ENCODE measurements at places on chromosomes 12 and 14. TPM values are rescaled to one million over a fixed set of nuclear protein-coding genes. Genes with fewer than 3 reads are reported as not detected.

Gene PTHLH
- not detected for total RNA-seq

Gene MUCL1
- total RNA-seq: not detected

Gene SLC4A8
- total RNA-seq: 1.4 TPM

Gene TMCC3
- total RNA-seq: 4.5 TPM

Gene SLC38A4
- not detected for total RNA-seq

Gene PTPRO
- not detected for total RNA-seq

Gene RTL1
- not detected for total RNA-seq

Gene LRIG3
- total RNA-seq: 11.1 TPM

- DNase-seq: no peak
- no peaks in the 10 kb centered on the region for H3K27me3 ChIP-seq
- no peaks in the 10 kb centered on the region for H3K36me3 ChIP-seq
Measured at GRCh38 chr12:62523619-62524018, 57.0 kb downstream of the MON2 start.

GRCh38 chr12:16603260-16603915 lies 2.6 kb downstream of the LMO3 start:
- H3K36me3 ChIP-seq: no peaks in the 10 kb centered on the region
- no peaks in the 10 kb centered on the region for H3K27me3 ChIP-seq
- no peak overlapping the region for H3K4me3 ChIP-seq
- H3K4me1 ChIP-seq: no peaks in the 10 kb centered on the region
- DNase-seq: no peak
- H3K27ac ChIP-seq: no peak overlapping the region

- no peak overlapping the region for H3K27ac ChIP-seq
- no peaks in the 10 kb centered on the region for H3K27me3 ChIP-seq
- H3K4me3 ChIP-seq: no peak overlapping the region
- DNase-seq: no peak
Measured at GRCh38 chr14:56002876-56003625, 115.2 kb upstream of the PELI2 start.

DNA sequence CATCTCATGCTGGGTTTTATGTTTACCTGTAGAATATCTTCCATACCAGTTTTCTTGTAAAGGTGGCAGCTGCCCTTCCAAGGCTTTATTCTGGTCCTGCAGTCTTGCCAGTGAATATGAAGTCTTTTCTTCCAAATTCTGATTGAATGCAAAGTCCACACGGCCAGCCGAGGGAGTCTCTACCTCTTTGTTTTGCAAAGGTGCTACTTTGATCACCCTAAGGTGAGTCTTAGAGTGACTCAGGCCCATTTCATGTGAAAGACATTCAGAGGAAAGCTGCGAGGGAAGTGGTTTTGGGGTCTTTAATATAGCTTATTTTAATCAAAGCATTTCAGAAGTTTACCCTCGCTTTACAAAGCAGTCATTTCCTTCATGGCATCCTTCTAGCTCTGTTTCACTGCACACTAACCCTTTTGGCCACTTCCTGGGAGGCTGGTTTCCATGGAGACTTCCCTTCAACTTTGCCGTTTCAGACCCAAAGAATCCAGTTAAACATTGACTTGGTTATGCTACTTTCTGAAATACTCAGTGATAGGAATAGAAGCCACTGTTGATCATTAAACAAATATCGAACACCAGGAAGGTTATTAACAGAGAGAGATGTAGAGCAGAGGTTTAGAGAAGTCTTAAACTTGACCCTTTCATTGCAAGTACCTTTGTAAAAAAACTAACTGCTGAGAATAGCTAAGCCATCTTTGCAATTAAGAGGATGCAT lies at the start of gene CCDC198:
Gene CCDC198 (minus strand): TSS at position 391 of the 715 bp plus-strand sequence. CDS start 142 bp downstream, at position 249.
- no peaks in the 10 kb centered on the region for H3K4me1 ChIP-seq
- H3K4me3 ChIP-seq: no peak within 1 kb of the TSS
- H3K27me3 ChIP-seq: peaks cover 60% of the 10 kb centered on the region

GRCh38 chr14:35043046-35043445 lies 3.0 kb upstream of the FAM177A1 start:
- H3K36me3 ChIP-seq: no peaks in the 10 kb centered on the region
- H3K4me1 ChIP-seq: peaks cover 10% of the 10 kb centered on the region
- DNase-seq: no peak
- no peaks in the 10 kb centered on the region for H3K27me3 ChIP-seq
- no peak overlapping the region for H3K4me3 ChIP-seq

DNA sequence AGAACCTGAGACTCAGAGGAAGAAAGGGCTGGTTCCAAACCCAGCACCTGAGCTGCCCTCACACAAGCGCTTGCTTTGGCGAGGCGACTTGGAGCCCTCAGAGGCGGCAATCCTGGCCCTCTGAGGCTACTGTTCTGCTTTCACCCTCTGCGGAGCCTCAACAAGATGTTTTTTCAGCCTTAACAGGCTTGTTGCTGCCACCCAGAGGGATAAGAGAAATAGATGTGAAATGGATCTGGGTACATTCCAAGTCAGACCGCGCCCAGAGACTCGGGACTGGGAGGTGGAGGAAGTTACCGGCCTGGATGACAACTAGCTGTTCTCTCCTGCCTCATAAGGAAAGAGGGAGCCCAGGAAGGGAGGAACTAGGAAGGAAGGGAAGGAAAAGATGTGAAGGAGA lies 89.6 kb downstream of the TTC7B start:
- H3K27me3 ChIP-seq: no peaks in the 10 kb centered on the region
- peaks cover 7% of the 10 kb centered on the region for H3K4me1 ChIP-seq
- H3K4me3 ChIP-seq: no peak overlapping the region
- peak; percentile 4 for DNase-seq
- H3K27ac ChIP-seq: no peak overlapping the region

GRCh38 chr14:84998216-84998615 lies 531.7 kb upstream of the FLRT2 start:
- H3K27ac ChIP-seq: no peak overlapping the region
- no peaks in the 10 kb centered on the region for H3K27me3 ChIP-seq
- no peaks in the 10 kb centered on the region for H3K4me1 ChIP-seq
- H3K36me3 ChIP-seq: no peaks in the 10 kb centered on the region
- DNase-seq: no peak

- H3K4me1 ChIP-seq: no peaks in the 10 kb centered on the region
- H3K36me3 ChIP-seq: no peaks in the 10 kb centered on the region
- no peak overlapping the region for H3K27ac ChIP-seq
- DNase-seq: no peak
- H3K27me3 ChIP-seq: no peaks in the 10 kb centered on the region
Measured at GRCh38 chr14:83908419-83908818, 1621.5 kb upstream of the FLRT2 start.

GRCh38 chr12:115763376-115763775 lies 514.1 kb downstream of the MED13L start:
- no peaks in the 10 kb centered on the region for H3K36me3 ChIP-seq
- H3K4me1 ChIP-seq: no peaks in the 10 kb centered on the region
- no peak for DNase-seq

DNA sequence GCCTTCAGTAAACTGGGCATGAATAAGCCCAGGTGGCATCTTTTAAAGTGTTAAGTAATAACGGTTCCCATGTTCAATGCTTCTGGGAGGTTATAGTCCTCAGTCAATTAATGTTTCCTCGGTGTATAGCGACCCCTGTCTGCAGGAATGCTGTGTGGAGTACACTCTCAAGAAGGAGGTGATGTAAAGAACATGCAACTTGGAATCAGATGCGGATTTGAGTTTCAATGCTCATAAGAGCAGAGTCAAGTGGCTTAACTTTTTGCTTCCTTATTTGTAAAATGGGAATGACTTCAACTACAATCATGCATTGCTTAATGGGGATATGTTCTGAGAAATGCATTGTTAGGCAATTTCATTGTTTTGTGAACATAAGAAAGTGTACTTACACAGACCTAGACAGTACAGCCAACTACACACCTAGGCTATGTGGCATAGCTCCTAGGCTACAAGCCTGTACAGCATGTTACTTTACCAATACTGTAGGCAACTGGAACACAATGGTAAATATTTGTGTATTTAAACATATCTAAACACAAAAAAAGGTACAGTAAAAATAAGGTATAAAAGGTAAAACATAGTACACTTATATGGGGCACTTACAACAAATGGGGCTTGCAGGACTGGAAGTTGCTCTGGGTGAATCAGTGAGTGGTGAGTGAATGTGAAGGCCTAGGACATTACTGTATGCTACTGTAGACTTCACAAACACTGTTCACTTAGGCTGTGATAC lies 6.7 kb upstream of the MRPS35 start:
- DNase-seq: peak; percentile 87
- H3K27ac ChIP-seq: no peak overlapping the region
- no peaks in the 10 kb centered on the region for H3K27me3 ChIP-seq
- no peaks in the 10 kb centered on the region for H3K36me3 ChIP-seq
- H3K4me3 ChIP-seq: no peak overlapping the region

GRCh38 chr14:44339231-44339630 lies 167.9 kb downstream of the FSCB start:
- H3K27ac ChIP-seq: no peak overlapping the region
- no peak overlapping the region for H3K4me3 ChIP-seq
- H3K4me1 ChIP-seq: no peaks in the 10 kb centered on the region
- no peaks in the 10 kb centered on the region for H3K27me3 ChIP-seq
- H3K36me3 ChIP-seq: no peaks in the 10 kb centered on the region
- no peak for DNase-seq

GRCh38 chr14:68691031-68691791 lies 101.7 kb downstream of the ZFP36L1 start:
- no peaks in the 10 kb centered on the region for H3K36me3 ChIP-seq
- H3K4me1 ChIP-seq: peaks cover 66% of the 10 kb centered on the region
- no peak overlapping the region for H3K27ac ChIP-seq
- no peak overlapping the region for H3K4me3 ChIP-seq
- no peaks in the 10 kb centered on the region for H3K27me3 ChIP-seq

DNA sequence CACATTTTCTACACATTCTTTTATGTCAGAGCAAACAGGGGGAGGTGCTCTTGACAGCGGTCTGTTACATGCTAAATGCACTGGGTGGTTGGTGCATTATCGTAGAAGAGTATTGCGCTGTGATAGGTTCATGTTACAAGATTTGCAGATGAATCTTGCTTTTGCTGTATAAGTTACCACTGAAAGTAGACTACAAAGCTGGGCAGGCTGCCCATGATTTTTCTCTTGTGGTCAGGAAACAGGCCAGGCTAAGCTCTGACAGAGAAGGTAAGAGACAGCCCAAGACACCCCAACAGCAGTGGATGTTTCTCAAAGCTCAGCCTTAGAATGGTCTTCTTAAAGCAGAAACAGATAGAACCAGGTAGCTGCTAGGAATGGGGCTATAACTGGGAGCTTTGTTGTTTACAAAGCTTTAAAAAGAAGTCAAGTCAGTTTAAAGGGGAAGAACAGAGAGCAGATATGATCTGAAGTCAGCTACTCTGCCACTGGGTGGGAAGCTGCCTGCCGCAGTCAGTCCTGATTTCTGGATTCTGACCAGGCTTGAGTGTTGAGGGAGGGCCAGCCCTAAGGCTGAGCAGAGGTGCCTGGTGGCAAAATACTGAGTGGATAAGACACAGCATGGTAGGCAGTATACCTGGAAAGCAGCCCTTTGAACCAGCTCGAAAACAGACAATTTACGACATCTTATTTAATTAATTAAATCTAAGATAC lies 9.4 kb downstream of the KCNA1 start:
- no peak overlapping the region for H3K27ac ChIP-seq
- H3K4me1 ChIP-seq: no peaks in the 10 kb centered on the region

DNA sequence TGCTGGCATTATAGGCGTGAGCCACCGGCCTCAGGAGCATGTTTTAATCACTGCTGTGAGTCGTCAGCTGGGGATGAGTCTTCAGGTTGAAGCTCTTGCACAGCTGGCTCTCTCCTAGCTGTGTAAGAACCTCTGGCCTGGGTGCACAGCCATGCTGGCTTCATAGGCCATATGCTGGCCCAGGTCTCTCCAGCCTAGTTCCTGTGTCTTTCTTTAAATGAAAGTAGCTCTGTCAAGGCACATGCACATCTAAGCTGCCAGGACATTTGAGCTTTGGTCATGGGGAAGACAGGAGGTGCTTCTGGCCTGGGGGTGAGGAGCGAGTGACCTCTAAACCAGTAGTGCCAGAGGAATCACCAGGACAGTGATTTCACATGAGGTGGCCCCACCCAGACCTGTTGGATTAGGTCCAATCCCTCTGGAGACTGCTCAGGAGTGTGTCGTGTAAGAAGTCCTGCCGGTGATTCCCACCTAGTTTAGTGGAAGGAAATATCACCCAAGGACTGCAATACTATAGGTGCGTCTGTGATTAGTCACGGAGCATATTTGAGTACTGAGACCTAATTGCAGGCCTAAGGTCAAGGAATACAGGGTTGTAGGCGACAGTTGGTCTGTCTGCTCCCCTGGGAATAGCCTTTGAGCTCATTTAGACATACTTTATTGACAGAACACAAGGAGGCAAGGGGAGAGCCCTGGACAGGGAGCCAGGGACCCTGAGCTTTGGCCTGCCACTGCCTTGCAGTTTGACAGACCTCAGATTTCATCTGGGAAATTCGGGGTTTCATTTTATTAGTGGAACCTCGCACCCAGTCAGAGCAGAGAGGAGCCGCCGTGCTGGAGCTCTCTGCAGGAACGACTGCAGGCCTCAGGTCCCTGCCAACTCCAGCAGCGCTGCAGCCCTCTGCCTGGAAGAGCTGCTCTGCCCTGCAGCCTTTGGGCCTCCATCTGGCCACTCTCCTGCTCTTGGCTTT lies 67.0 kb downstream of the ANKRD9 start:
- no peak overlapping the region for H3K4me3 ChIP-seq
- DNase-seq: no peak
- peaks cover 11% of the 10 kb centered on the region for H3K4me1 ChIP-seq
- H3K27me3 ChIP-seq: no peaks in the 10 kb centered on the region

DNA sequence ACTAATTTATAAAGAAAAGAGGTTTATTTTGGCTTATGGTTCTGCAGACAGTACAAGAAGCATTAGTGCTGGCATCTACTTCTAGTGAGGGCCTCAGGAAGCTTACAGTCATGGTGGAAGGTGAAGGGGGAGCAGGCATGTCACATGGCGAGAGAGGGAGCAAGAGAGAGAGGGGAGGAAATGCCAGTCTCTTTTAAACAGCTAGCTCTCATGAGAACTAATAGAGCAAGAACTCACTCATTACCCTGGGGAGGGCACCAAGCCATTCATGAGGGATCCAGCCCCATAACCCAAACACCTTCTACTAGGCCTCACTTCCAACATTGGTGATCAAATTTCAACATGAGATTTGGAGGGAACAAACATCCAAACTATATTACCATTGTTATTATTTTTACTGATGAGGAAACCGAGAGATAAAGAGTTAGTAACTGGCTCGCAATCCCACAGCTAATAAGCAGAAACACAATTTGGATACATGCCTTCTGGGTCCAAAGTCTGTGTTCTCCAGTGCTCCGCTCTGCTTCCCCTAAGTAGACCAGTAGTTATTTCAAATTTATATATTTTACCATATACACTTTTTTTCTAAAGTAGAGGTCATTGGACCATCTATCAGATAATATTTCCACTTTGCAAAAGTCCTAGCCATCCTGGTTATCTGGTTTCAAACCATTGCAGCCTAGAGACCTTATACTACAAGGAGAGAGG lies 9.7 kb downstream of the SLC35E3 start:
- DNase-seq: no peak
- H3K36me3 ChIP-seq: peaks cover 17% of the 10 kb centered on the region
- no peaks in the 10 kb centered on the region for H3K4me1 ChIP-seq
- no peak overlapping the region for H3K4me3 ChIP-seq

- H3K27me3 ChIP-seq: no peaks in the 10 kb centered on the region
- H3K4me3 ChIP-seq: no peak overlapping the region
- H3K4me1 ChIP-seq: no peaks in the 10 kb centered on the region
- no peak for DNase-seq
Measured at GRCh38 chr12:77835969-77836368, 5.3 kb downstream of the NAV3 start.
